ENCODE measurements at places on chromosomes 1 and 21.

DNA sequence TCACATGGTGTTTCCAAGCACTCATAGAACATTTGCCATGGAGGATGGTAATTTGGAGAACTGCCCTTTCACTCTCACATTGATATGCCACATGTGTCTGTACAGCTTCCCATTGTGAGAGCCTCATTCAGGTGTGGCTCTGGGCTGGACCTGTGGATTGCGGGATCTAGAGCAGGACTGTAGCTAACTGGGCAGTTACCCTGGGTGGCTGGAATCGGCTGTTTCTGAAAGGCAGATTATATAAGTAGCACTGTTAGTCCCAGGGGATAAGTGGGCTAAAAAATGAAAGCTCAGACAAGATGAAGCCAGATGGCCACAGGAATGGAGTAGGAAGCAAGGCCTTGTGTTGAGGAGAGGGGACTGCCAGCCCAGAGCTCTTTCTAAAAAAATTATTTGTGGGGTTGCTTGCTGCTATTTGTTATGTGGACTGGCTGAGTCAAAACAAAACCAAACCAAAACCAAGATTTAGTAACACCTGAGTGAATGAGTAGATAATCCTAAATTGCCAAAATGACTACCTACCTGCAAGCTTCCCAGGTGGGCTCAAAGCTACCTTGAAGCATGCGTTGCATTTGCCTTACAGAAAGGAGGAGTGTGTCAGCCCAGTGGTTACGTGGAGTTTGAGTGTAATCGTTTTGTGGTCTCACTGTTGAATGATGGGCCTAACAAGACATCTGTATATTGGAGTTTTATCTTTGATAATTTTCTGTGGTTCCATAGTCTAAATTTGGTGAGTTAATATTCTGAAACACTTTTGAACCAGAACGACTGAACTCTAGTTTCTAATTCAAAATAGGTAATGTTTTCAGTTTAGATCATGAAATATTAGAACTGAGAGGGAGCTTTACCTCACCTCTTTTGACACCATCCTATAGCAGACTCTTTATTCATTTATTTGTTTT, 58.0 kb downstream of the SDCCAG8 start:
- DNase-seq, result no peak

DNA sequence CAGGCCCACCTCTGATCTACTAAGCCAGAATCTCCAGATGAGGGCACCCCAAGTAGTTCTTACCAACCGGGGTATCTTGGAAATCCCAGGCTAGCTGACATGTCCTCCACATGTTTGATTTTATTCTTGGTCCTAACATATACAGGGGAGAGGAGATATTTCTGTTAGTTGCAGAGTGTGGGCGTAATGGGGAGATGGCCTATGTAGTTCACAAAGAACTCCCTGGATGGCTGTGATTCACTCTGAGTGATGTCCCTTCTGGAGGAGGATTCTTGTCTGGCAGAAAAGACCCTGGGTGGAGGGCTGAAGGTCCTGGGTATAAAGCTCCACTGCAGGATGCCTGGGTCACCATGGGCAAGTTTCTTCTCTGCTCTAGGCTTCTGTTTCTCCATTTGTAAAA, 13.1 kb downstream of the MECR start:
- DNase-seq, result no peak

DNA sequence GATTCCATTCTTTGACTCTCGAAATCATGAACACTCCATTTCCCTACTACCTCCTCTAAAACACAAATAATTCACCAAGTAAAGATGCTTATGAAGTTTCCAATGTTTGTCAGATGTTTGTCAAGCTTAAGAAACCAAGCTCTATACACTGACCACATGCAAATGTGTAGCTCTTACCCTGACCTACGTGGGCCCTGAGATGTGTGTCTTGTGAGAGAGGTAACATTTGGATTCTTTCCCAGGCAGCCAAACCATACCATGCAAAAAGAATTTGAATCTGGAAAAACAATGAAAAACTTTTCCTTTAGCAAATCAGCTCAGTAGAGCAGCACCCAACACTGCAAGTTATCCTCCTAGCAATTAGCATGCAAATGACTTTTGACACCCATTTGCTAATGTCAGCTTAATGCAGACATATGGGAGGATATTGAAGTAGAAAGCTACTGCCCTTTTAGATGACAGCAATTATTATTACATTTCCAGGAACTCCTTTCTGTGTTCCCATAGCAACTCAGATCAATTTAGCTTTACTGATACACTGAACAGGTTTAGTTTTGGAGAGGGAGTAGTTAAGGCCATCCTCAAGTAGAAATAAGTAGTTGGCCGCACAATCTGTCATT, 83.2 kb upstream of the RGS4 start:
- no peak for DNase-seq

- DNase-seq, result no peak
Observed at GRCh38 chr1:180360333-180361075, 130.4 kb downstream of the LHX4 start.

- no peak for DNase-seq
Observed at GRCh38 chr1:10967090-10967489, 45.4 kb upstream of the TARDBP start.
